Stimulated activated CD8-positive, alpha-beta memory T cell treated with anti-CD3 and anti-CD28 coated beads, Interleukin-12 subunit alpha, Interleukin-12 subunit beta, amount 100 ng/mL, for 4 hours (primary cell): ENCODE measurements at places on chromosomes 2 and 18.

GRCh38 chr2:74740395-74740740 is 86.3 kb downstream of the SEMA4F start:
- no peak for DNase-seq

DNA sequence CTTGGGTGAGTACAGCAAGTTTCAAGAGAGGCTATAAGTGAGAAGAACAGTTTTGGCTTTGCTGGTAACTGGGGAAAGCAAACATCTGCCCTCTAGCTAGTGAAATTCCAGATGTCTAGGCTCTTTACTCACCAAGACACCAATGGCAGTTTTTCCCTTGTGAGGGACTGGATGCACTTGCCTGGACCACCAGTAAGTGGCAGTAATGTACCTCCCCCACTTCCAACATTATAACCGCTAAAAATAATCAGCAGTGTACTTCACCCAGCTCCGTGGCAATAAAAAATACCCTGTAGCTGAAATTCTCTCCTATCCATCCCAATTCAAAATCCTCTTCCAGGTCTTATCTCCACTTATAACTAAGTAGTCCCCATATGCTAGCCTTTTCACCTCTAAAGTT is 383.9 kb downstream of the ARHGAP15 start:
- no peak for DNase-seq

- no peak for DNase-seq
These were observed 54.2 kb downstream of the AKAIN1 start for GRCh38 chr18:5142859-5143258.

- no peak for DNase-seq
These were observed 145.5 kb downstream of the CYP26B1 start for GRCh38 chr2:72001937-72002690.

DNA sequence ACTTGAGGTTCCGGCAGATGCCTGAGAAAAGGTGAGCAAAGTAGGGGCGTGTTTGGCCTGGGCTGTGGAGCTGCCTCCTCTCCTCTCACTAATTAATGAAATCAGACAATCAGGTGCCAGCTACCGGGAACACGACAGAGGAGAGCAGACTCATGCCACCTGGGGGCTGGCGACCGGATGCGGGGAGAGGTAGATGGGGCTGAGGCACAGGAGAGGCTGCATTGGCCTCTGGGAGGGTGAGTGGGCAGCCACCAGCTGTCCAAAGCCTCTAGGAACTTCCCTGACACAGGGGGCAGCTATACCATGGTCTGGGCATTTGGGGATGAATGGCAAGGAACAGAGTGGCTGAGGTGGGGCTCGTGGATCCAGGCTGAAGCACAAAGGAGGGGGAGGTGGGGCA is 25.0 kb downstream of the FBXO41 start:
- DNase-seq: no peak
